Stimulated activated CD8-positive, alpha-beta memory T cell treated with anti-CD3 and anti-CD28 coated beads, Interleukin-7, amount 100 ng/mL, for 1 hour (primary cell): ENCODE measurements at places on chromosomes 3 and 15.

DNA sequence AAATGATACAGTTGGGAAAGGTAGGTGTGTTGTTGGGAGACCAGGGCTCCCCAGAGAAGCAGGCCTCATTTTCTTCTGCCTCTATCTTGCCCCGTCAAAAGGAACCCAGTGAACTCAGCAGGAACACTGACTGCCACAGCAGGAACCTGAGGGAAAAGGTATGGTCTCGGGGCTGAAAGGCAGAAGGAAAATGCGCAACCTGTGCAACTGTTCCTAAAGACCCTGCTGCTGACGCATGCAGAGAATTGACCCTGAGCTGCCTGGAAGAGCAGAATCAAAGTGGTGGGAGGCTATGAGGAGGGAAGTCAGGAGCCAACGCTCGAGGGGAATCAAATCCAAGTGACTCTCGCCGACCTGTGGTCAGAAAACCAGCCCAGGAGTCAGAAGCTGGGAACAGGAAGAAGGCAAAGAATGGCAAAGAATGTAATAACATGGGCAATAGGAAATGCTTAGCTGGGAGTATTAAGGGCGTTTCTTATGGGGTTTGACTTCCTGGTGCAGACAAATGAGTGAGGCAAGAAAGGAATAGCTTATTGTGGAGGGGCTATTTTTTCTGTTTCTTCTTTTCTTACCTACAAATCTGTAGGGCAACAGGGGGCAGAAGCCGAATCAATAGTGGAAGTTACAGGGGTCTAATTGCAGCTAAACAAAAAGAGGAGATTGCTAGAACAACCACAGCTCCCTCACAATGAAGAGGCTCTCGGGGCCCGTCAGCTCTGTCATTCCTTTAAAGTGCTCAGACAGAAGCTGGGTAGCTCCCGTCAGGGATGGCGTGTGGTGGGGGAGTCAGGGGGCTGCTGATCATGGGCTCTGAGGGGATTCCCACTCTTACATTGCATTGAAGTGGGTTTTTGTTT, 65.4 kb upstream of the DLG1 start:
- DNase-seq = no peak

- DNase-seq = no peak
These were observed 384.3 kb downstream of the CACNA2D3 start for GRCh38 chr3:54506603-54507002.

DNA sequence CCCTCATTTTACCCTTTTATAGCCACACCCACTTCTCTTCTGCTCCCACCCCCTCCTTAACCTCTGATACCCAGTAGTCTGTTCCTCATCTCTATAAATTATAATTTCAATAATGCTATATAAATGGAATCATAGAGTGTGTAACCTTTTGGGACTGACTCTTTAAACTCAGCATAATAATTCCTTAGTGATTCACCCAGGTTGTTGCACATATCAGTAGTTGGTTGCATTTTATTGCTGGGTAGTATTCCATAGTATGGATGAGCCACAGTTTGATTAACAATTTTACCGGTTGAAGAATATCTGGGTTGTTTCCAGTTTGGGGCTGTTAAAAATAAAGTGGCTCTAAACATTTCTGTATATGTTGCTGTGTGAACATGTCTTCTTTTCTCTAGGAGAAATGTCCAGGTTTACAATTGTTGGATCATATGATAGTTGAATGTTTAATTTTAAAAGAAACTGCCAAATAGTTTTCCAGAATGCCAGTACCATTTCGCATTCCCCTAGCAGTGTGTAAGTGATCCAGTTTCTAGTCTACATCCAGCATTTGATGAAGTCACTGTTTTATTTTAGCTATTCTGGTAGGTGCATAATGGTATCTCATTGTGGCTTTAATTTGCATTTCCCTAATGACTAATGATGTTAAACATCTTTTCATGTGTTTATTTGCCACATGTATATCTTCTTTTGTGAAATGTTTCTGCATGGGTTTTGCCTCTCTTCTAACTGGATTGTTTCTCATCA, 68.5 kb downstream of the VPS8 start:
- no peak for DNase-seq

DNA sequence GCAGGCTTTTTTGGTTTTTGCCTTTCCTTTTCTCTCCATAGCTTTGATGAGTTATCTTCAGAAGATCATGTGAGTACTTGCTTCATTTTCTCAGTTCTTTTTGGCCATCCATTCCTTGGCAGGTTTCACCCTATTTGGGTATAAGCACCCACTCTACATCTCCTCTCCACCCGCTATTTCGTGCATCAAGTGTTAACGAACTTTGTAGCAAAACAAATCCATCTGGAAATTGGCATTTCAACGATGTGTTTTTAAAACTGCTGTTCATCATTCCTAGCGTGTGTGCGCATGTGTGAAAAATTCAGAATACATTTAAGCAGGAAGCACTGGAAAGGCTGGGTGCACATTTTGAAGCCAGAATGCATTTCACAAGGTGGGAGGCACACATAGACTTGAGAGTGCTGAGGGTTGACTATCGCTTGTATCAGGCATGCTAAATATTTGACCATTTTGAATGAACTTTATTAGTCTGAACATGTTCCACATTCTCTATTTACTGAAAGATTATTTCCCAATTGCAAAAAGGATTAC, 89.7 kb upstream of the FHIT start:
- DNase-seq = no peak

DNA sequence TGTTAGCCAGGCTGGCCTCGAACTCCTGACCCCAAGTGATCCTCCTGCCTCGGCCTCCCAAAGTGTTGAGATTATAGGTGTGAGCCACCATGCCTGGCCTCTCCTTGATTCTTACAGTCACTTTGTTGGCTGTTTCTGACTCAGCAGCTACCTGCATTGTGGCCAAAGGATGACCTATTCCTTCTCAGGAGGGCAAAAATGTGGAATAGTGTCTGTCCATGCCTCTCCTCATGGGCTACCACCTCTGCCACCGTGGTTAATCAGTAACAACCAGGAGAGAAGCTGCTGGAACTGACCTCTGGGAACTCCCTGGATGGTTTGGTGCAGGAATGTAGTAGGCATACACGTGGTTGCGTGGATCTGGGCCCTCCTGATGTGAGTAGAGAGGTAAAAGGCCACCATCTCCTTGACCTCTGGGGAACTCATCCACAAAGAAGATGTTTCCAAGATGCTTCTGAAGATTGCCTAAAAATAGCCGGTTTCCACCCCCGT, 63.3 kb downstream of the FLNB start:
- no peak for DNase-seq

GRCh38 chr3:50924638-50925037, 249.9 kb downstream of the DOCK3 start:
- DNase-seq = no peak

DNA sequence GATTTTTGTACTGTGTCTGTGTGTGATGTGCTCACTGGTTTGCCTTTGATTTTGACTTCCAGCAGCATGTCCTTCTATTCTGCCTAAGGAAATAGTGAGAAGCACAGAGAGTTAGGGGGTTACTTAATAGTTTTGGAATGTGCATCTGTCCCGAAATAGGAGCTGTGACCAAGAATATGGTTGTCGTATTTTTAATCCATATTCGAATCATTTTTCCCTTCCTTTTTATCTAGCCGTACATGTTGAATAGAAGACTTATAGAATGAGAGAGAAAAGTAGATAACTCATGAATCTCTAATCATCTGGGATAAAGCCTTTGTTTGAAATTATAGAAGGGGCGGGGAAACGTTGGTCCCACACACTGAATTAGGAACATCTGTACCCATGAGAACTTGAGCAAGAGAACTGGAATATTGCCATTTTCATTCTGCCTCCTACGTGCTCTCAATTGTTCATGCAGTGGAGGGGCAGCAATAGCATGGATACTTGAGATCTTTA, 23.6 kb downstream of the CRTC3 start:
- DNase-seq = no peak

GRCh38 chr3:111741181-111741580, 117.9 kb upstream of the PHLDB2 start:
- DNase-seq = no peak
